CD4-positive, alpha-beta T cell treated with Interleukin-6 at 100 ng/mL for 8 hours (primary cell): ENCODE measurements at places on chromosomes 12 and 14.

DNA sequence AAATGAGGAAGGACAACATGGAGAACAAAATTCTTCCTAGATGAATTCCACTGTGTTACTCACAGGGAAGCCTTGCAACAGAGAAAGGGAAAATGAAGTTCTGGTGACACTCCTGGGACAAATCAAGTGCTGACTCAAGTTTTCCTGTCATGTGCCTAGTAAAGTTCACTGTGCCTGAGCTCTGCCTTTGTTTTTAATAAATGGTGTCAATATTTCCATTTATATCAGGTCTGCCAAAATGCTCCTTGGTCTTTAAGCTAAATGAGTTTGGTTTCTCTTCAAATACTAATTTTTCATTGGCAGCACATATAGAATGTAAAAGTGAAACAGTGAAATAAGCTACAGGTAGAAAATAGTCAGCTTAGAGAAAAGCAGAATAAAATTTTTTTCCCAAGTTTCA, 33.0 kb downstream of the HIGD1C start:
- DNase-seq, result no peak

GRCh38 chr12:64561302-64562136, 48.8 kb upstream of the RASSF3 start:
- DNase-seq, result no peak

GRCh38 chr12:80714846-80715245, 1.9 kb upstream of the MYF5 start:
- DNase-seq, result no peak

DNA sequence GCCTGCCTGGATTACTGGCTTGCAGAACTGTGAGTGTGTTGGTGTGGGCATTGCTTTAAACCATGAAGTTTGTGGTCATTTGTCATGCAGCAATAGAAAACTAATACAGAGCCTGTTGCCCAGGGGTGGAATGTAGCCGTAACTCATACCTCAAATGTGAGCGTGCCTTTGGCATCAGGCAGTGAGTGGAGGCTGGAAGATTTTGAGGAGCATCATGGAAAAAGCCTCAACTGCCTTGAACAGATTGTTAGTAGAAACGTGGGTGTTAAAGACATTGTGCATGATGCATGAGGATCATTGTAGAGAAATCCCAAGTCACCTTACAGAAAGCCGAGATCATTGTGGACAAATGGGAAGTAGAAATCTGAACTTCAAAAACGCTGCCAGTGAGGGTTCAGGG, 580.5 kb downstream of the AACS start:
- no peak for DNase-seq

- no peak for DNase-seq
Observed at GRCh38 chr12:94078138-94078723, 70.1 kb upstream of the PLXNC1 start.

GRCh38 chr14:33280646-33281045, 342.0 kb downstream of the NPAS3 start:
- no peak for DNase-seq

DNA sequence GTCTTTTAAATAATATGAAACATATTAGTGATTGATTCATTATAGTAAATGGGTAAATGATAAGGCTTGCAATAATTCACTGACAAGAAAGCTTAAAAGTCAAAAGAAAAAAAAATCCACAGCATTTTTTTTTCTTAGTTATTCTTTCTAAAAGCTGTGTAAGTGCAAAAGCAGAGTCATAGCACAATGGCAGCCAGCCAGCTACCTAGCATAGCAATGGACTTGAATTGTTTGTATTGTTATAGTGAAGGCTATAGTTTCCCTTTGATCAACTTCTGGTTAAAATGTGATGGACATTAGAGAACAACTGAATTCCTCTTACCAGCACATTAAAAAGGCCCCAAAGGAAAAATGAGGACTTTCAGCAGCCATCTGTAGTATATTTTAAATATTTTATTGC, 232.1 kb downstream of the NAV3 start:
- no peak for DNase-seq

- no peak for DNase-seq
Observed at GRCh38 chr14:39875028-39875427, 442.8 kb upstream of the FBXO33 start.

GRCh38 chr14:24066496-24067132, 4.7 kb upstream of the CPNE6 start:
- no peak for DNase-seq
